Stimulated activated CD4-positive, alpha-beta T cell treated with anti-CD3 and anti-CD28 coated beads, Interleukin-1b, Interleukin-23, amount 100 ng/mL, for 1 hour (primary cell): ENCODE measurements at places on chromosomes 5 and 9.

- no peak for DNase-seq
Observed at GRCh38 chr9:97573482-97574073, 59.6 kb downstream of the TSTD2 start.

DNA sequence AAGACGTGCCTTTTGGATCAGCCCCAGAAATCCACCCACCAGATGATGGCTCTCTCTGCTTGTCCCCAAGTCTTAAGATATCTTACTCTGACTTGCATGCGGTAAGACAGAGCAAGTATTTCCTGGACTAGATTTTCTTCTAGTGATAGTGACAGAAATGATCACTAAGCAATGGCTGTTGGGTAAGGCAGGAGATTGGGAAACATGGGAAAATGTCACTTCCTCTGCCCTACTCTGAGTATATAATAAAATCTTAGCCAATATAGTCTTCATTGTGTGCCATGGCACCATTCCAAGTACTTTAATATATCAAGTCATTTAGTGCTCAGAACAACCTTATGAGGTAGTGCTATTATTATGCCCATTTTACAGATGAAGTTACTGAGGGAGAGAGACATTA lies 31.0 kb upstream of the GNA14 start:
- DNase-seq: no peak

DNA sequence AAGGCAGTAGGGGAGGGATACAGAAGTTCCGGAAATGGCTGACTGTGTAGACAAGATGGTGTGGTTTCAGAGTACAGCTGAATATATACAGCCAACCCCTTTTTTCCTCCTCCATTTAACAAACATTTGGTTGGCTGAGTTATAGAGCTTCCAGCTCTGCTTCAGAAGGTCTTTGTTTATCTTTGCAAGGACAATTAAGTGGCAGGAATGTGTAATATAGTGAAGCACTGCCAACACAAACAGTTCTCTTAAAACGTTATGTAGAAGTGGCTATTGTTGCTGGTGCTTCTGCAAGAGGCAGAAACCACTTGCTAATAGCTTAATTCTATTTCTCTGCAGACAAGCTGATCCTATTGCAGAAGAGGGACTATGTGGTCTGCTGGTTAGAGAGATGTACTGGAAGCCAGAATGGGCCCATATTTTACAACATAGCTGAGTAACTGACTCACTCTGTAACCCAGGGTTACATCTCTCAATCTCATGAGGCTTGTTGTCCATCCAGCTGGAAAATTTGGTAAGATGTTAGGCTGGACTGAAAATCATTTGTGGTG lies 62.7 kb upstream of the OSMR start:
- DNase-seq: no peak

DNA sequence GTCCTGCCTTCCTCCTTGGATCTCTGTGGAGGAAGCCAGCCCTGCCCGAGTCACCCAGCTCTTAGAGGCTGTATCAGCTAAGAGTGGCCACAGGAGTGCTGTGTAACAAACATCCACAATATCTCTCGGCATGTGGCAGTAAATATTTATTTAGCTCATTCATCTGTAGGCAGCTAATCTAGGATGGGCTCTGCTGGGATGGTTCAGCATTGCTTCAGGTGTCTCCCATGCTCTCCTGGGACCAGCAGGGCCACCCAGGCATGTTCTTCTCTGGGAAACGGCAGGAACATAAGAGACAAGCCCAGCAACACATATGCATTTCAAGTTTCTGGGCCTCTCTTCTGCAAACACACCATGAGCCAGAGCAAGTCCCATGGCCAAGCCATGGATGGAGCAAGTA lies 56.1 kb downstream of the HRH2 start:
- DNase-seq: no peak

DNA sequence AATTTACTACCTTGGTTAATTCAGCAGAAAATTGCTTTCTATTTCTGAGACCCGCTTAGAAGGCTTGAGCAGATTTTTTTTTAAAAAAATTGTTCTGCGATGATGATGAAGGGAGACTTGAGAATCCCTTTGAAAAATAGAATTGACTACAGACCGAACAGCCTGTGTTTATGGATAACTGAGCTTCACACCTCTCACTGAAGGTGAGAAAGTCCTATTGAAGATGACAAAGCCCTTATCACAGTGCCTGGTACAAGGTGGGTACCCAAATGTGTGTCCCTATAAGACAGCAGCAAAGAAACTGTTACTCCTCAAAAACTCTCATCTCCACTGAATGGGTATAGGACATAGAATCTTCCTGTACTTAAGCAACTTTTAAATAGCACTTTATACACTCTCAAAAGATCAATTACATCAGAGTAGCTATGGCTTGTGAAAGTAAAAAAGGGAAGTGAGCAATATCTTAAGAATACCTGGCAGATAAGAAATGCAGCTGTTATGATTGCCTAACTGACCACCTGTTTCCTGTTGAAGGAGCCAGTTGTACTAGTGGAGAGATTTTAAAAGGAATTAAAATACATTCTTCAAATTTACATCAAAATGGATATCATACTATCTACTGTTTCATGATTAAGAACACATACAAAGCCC lies 419.7 kb downstream of the CHSY3 start:
- no peak for DNase-seq
